ENCODE measurements at places on chromosomes 7 and 10.

DNA sequence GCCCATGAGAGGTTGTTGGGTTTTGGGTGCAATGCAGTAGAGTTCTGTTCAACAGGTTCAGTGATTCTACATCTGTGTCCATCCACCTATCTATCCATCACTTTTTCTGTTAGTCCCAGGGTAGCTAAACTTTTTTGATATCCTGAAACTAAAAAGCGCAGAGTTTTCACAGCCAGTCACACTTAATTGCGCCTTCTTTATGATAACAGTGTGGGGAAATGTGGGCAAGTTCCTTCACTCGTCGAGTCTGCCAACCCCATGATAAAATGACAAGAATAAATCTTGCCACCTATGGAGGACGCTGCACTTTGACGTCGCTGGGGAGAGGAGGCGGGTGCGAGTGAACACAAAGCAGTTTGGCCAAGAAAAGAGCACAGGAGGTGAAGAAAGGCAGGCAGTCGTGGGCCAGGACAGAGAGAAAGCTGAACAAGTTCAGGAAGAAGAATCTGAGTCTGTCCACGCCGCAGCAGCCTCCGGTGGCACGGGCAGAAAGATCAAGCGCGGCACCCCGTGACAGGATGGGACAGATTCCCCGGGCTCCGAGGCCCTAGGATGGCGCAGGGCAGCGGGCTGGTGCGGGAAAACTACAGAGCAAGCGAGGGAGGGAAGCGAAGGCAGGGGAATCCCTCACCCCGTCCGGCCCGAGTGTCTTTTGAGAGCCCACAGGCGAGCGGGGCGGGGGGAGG, 9.2 kb downstream of the SP8 start:
- DNase-seq, result no peak

DNA sequence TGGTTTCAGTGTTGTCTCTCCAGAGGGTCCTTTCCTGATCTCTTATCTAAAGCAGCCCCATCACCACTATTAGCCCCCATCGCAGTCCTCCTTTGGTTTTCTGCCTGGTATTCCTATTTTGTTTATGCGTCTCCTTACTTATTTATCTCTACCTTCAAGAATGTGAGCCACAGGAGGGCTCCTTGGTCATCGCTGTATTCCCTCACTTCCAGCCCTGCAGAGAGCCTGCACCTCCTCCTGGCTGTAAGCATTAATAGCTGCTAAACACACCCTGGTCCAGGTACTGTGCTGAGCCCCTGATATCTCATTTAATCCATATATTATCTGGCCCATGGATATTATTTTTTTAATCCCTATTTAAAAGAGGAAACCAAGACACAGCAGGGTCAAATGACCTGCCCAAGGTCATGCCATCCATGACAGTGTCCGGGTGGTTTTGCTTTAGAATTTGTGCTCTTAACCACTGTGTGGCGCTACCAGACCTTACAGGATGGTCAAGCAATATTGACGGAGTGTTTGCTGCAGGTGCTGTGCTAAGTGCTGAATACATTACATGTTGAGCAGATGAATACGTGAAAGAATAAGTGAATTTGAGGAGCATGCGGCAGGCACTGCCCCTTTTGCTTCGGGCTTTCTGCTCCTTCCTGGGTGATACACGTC, 227.2 kb downstream of the ADAM12 start:
- DNase-seq, result no peak

DNA sequence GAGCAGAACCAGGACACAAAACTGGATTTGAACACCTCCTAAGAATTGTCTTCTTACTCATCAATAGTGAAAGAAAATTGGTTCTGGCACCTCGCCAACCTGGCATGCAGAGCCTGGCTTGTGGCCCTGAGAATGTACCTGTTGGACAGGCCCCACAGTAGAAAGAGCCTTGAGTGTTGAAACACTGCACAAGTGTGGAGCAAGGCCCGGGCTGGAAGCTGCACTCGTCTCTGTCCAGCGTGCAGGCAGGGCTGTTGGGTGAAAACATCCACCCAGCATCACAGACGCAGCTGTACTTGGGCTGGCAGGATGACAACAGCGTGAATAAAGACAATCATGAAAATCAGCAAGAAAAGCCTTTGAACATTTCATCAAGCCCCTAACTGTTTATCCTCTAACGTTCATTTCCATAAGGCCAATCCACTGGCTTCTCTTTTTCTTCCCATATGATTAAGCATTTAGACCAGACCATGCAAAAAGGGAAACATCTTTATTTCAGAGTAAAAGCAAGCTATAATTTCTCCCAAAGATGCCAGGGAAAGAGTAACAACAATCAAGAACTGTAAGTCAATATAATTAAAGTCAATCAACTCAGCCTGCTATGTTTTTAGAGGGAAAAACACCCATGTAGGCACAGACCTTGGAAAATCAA, 15.6 kb downstream of the CUBN start:
- peak; percentile 59 for DNase-seq

DNA sequence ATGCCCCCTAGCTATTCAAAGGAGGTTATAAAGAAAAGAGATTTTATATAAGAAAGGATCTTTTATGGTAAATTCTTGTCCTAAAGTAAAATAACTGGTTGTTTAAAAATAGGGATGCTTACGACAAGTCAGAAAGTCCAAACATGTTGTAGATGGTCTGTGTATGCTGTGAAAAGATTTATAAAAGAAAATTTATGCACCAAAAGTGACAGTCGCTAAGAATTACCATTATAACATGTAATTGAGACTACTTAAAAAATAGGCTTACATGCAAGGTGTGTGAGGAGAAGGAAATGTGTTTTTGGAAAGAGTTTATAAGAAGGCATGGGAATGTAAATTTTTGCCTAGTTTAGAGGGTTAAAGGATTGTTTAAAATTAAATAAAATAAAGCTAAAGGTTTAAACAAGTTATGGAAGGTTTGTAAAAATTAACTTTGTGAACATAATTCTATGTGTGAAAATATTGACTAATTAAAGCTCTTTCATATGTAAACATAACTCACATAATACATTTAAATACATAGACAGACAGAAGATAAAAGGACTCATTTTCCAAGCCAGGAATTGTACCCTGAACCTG, 118.5 kb downstream of the LYZL1 start:
- DNase-seq, result no peak

DNA sequence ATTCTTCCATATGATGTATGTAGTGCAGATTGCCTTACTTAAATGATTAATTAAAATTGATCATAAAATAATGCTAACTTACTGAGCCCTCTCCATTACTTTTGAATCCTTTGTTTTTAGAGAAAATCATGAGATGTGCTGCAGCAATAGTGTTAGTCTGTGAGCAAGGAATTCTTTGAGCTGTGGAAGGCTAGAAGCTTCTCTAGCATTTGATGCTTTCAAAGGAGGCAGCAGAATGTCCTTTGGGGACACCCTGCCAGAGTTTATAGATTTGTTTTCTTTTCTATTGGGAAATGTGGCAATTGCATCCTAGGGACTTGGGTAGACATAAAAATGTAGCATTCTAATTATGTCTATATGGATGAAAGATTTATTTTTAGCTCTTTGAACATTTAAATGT, 284.1 kb upstream of the SMIM30 start:
- no peak for DNase-seq

DNA sequence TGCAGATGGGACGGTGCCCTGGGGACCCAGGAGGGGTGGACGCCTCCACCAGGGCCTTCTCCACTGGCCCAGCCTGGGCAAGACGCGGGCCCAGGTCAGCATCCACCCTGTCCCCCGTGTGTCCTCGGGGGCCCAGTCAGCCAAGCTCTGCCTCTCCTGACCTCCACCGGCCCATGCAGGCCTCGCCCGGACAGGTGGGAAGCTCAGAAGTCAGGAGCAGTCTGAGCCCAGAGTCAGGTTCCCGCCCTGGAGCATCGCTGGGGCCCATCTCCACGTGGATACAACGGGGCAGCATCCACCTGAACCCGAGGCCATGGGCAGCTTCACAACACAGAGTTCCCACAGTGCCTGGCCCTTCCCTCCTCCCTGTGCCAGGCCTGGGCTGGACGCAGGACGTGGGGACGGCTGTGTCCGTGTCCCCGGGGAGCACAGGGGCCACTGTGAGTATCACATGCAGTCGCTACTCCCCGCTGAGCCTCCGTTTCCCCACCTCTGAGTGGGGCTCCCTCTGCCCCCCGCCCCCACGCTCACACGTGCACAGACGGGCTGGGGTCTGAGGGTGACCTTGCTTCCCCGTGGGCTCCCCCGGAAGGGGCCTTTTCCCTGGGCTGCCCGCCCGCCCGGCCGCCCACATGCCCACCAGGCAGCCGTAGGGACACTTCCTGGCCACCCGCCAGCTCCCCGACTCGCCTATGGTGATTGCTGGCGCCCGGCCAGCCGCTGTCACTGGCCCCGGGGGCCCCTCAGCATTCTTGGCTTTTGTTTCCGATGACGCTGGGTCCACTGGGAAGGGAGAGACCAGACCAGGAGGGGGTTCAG, 64.3 kb downstream of the PDGFA start:
- DNase-seq, result peak; percentile 74

GRCh38 chr7:50302486-50303334, 1.8 kb upstream of the IKZF1 start:
- DNase-seq, result no peak

GRCh38 chr10:23534326-23534725, 95.5 kb downstream of the OTUD1 start:
- DNase-seq, result no peak

DNA sequence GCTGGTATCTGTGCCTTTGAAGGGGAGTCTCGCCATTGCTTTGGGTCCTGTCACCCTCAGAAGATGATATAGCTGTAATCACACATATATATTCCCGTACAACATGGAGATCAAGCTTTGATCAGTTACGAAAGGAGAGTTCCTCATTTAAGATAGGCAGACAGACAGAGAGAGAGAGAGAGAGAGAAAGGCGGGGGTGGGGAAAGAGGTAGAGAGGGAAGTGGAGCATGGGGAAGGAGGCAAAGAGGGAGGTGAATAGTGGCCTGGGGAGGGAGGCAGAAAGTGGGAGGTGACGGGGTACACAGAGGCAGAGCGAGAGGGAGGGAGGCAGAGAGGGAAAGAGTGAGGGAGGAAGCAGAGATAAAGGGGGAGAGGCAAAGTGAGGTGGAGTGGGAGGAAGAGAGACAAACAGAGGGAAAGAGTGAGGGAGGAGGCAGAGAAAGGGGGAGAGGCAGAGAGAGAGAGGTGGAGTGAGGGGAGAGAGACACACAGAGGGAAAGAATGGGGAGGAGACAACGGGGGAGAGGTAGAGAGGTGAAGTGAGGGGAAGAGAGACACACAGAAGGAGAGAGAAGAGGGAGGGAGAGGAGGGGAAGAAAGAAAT, 44.6 kb upstream of the C1QL3 start:
- DNase-seq, result no peak

DNA sequence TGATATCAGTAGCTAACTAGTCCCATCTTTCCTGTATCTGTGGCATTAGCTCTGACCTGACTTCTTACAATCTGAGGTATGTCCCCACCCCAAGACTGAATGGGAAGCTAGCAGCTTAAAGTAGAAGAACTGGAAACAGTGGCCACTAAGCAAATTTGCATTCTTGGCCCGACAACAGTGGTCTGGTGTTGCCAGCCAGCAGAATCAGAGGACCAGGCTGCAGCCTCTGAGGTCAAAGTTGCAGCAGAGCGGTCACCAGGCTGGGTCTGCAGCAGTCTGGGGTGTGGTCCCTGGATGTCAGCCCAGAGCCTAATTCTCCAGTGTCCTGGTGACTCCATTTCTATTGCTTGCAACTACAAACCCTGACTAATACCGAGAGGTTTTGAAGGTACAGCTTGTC, 26.3 kb downstream of the FAM107B start:
- DNase-seq, result no peak

- no peak for DNase-seq
These were observed 52.9 kb downstream of the PARD3 start for GRCh38 chr10:34762156-34762555.

- DNase-seq, result peak; percentile 50
These were observed 115.7 kb upstream of the CACNA2D1 start for GRCh38 chr7:82559193-82559805.

DNA sequence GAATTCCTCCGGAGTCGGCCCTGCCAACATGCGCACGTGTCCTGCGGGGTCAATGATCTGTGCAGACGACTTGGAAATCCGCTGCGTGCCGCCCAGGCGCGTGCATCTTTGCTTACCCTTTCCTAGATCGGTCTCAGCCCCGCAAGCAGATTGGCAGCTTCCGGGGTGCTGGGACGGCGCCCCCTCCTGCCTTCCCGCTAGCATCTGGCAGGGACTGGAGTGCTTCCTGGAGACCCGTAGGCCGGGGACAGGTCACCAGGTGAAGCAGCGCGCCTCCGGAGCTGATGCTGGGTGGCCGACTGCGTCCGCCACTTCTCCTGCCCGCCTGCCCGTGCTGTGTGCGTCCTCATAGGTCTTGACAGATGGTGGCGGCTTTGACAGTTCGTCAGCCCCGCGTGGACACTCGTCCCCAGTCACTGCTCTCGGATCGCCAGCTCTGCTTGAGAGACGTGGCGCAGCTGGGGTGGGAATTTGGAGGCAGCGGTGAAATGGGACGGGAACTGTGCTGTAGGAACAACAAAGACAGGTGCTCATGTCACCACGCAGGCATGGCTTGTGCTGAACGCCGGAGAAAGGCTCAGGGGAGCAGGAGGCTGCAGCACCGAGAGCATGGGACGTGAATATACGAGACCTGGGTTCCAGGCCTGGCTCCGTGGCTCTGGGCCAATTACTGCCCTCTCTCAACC, 21.9 kb upstream of the KCNK18 start:
- DNase-seq, result peak; percentile 29

DNA sequence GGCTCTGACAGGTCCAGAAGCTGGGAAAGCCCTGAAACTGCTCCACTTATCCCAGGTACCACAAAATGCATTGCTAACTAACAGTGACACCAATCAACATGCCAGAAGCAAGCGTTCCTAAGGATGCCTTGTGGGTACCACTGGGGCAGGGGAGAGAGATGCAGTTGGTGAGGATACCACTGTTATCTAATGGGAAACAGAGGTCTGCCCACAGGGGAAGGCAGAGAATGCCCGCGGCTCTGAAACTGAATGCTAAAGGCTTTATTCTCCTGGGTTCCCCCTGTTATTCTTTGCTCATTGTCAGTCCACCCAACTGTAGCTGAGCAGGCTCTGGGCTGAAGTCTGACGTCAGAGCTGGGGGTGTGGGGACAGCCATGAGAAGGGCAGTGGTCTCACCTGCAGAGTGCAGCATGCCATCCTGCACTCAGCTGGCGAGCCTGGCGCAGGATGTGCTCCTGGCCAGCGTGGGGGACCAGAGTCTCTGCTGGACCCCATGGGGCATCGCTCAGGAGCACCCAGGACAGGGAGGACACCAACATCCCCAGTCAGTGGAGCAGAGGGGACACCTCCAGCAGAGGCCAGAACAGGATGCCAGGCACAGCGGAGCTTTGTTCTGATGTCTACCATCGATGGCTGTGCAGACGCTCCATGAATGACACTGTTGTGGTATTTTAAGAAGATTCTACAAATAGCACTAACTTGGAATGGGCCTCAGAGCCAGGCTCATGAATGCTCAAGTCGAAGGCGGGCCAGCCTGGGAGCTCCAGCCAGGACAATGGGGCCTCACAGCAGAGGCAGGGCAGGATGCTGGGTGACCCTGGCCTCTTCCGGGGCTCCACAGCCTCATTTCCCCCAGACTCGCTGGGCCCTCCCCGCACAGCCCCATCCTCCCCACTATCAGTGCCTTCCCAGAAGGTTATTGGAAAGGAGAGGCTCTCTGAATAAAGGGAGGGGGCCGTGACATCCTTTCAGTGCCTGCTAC, 95.8 kb downstream of the ARHGAP22 start:
- DNase-seq, result no peak

Measured in right hindlimb (tissue), 1 donor.